ENCODE measurements at places on chromosomes 5 and 9.

- DNase-seq, result no peak
Measured at GRCh38 chr5:96741106-96741505, 66.6 kb downstream of the ERAP1 start.

DNA sequence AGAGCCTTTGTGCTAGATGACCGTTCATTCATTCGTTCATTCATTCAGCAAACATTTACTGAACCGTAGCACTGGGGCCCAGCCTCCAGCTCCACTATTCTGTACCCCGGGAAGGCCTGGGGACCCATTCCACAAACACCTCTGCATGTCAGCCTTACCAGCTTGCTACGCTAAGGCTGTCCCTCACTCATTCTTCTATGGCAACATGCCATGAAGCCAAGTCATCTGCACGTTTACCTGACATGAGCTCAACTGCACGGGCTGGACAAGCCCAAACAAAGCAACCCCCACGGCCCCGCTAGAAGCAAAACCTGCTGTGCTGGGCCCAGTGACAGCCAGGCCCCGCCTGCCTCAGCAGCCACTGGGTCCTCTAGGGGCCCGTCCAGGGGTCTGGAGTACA is 6.0 kb downstream of the CEL start:
- no peak for DNase-seq

DNA sequence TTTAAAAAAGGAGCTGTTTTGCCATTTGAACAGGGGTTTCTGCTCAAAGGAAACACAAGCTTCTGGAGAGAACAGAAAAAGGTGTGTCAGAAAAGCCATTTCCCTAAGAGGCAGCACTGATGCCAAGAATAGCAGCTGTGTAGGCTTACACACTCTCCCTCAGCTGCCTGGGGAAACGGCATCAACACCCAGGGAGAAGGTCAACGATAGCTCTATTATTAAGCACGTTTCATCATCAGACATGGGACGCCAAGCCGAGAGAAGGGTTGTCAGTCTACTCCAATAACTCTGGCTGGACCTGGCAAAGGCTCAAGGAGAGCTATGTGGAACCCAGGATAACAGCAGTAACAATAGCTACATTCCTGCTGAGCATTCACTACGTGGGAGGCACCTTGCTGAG is 314.2 kb downstream of the CDK5RAP2 start:
- DNase-seq, result no peak

- DNase-seq, result no peak
Measured at GRCh38 chr9:87657893-87658292, 68.0 kb upstream of the CTSL start.

DNA sequence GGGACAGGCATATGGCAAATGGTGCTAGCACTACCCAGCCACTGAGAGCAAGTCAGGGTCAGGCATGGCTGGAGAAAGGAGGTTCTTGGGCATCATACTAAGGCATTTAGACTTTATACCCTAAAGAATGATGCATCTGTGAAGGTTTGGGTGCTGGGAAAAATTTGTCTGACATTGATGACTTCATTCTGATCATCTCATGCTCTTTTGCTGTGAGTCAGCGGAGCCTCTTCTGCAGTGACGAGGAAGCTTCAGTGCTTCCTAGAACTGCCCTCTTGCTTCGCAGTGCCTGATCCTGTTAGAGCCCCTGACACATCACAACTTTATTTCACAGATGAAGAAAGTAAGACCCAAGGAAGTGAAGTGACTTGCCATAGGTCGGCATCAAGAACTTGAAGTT is 266.6 kb upstream of the GAS1 start:
- no peak for DNase-seq

DNA sequence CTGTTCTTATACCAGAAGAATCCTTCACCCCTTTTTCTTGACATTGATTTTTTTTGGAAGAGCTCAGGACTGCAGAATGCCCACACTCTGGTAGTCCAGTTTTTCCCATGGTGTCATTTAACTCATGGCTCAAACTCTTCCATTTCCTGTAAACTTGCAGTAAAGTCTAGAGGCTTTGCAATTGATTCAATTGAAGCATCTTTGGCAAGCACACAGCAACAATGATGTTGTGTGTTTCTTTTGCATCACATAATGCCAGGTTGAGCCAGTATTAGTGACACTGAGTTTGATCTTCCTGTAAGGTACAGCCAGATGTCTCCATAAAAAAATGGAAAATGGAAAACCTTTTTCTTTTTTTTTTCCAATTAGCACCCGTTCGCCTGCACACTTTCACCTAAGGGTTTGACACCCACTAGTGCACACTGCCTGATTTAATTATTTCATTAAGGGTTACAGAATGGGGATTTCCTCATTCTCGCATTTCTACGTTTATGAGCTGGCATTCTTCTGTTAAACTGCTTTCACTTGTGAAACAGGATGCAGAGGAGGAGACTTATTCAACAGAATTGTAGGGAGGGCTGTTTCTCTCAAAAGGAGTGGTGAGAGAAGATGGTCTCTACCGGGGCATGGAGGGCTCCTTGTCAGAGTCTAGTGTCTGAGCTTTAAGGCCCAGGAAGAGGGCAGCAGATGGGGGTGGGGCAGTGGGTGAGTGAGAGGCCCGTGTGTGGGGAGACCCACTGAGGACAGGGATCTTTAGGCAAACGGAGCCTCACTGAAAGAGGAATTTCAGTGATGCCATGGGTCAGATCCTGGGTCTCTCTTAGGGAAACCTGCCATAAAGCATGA is 2.2 kb upstream of the S1PR3 start:
- DNase-seq, result no peak

DNA sequence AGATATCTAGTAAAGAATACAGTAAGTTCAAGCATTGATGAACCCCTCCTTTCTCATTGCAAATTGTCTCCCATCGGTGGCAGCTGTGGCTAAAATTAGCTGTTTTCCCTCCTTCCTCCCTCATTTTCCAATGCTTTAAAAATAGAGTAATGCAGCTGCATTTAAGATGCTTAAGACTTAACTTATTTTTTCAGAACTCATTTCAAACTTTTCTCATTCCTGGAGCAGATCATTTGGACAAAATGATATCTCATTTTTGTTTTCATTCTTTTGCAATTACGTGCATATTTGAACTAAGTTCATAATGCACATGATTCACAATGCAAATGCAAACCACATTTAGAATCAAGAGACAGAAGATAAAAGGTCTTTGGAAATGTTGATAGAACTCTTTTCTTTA is 14.6 kb downstream of the HSPB3 start:
- DNase-seq, result no peak

DNA sequence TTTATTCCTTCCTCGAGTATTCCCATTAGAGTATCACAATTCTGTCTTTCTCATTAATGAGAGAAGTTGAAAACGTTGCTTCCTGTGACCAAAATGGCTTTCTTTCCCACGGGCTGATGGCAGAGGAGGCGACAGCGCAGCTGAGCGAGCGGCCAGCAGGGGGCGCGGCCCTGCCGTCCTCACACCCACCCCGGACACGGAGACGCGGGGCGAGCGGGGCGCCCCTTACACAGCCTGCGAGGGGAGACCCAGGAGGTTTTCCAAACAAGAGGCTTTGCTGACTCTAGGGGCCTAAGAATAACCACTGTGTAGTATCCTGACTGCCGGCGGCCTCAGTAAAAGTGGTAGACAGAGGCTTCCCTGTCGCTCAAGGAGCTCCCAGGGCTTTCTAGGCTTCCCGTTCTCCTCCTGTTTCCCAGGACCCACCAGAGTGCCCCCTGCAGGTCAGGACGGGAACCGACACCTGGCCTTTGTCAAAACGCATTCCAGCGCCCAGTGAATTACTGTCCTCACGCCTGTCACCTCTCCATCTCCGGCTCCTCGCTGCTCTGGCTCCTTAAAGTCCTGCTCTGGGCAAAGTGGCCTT is 27.3 kb upstream of the FGF1 start:
- peak; percentile 90 for DNase-seq

GRCh38 chr9:35758475-35759050 is 4.5 kb upstream of the MSMP start:
- no peak for DNase-seq

DNA sequence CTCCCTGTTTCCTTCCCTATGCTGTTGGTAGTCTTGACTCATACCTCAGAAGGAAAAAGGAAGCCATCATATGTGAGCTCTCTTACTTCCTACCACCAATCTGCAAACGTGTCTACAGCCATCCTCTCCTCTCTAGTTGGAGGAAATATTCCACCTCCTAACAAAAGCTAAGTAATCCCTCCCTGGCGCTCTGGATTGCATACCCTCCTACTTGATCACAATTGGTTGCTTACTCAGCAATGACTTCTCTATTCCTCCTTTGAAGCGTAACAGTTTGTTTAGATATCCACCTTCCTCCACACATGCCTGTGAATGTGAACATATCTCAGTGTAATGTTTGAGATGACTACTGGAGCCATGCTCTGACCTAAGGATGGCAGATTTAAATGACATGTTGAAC is 18.2 kb downstream of the RUSC2 start:
- no peak for DNase-seq

DNA sequence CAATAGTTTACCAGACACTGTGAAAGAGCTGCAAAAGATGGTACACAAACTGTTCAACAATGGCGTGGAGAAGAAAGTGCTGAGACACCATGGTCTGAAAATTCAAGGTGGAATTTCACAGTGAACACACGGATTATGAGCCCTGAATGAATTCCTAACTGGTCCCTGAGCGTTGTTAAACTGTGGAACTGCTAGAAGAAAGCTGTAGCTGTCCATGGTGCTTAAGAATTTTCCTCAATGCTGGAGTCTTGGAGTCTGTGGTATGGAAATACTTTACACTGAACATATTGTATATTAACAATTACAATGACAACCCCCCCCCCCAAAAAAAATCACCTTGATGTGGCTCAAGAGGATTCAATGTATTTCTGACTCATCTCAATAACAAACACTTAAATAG is 68.5 kb downstream of the SLC24A2 start:
- no peak for DNase-seq

- DNase-seq, result no peak
Measured at GRCh38 chr9:134182554-134183085, 18.3 kb upstream of the RNU6ATAC start.

- no peak for DNase-seq
Measured at GRCh38 chr5:117889596-117889995, 1098.8 kb downstream of the DTWD2 start.

GRCh38 chr5:54882841-54883240 is 102.6 kb downstream of the ESM1 start:
- DNase-seq, result no peak

DNA sequence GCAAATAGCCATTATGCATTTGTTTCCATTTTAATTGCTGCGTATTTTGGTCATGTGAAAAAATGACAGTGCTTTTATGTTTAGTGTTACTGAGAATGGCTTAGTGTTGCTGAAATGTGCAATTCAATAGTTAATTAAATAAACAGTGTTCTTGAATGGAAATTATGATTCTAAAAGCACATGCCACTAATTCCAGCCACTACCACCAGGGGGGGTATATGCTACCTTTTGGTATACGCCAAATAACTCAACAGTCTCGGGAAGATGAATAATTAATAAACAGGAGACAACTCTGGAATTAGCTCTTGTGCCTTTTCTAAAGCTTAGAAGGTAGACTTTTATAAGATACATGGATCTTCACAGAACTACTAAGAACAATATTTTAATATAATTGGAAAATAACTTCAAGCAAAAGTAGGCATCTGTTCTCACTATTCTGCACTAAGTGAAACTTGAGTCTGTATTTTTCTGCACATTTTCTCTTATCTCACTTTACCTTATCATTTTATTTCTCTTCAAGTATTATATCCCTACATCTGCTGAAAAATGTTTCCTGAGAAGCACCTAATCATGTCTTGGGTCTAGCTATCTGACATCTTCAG is 83.5 kb upstream of the MINAR2 start:
- DNase-seq, result peak; percentile 6

- no peak for DNase-seq
Measured at GRCh38 chr5:17123010-17123409, 94.4 kb upstream of the BASP1 start.

DNA sequence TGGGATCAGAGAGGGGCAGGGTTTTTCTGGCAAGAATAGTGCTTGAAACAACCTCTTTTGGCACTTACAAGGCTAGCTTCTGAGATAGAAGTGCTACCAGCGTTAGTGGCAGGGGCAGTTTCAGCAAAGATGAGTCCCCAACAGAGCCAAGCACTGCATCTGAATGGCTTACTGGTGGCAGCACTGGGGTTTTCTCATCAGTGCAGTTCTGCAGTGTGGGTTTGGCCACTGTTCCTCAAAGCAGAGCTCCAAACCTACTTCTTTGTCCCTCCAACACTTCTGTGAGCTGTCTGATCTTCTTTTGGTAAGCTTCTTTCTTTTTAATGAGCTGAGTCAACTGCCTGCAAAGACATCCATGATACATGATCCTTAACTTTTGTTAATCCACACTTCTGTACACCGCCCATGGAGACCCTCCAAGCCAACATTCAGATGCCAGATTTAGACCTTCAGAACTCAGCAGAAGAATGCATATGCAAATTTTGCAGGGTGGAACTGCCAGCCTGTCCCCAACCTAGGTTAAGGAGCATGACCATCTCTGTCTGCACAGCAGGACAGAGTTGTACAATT is 29.9 kb upstream of the FSTL4 start:
- no peak for DNase-seq

DNA sequence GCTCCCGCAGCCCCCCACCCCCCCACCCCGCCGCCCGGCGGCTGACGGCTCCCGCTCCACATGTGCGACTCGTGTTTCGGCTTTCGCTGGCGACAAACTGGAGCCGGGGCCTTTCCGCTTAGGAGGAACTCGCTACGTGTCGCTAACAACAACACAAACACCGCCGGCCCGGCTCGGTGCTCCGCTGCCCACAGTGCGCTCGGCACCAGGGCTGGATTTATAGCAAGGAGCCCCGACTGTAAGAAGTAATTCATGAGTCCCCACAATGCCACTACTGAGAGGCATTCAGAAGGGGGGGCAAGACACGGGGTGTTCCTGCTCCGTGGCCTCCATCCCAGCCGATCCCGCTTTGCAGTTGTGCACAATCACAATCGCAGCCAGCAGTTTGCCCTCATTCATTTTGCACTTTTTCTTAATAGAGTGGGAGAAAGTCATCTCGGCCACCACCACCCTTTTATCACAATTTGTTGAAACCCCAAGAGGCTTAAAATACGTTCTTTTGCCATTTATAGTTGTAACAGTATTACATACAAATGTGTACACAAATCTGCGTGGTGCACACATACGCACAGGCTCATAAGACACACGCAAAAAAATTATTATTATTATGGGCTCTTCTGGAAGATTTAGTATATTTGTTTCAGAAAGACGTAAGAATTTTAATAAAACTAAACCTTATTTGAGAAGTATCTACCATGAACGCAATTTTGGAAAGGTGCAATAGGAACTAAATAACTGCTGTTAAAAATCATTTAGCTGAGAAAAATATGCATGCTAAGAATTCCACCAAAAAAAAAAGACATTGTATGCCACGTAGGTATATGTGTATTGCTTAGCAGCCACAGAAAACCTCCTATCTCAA is 48.1 kb downstream of the EBF1 start:
- peak; percentile 10 for DNase-seq

Measured in CD4-positive, alpha-beta T cell treated with Interleukin-6 for 4 hours (primary cell).